Activated naive CD4-positive, alpha-beta T cell treated with anti-CD3 and anti-CD28 coated beads for 36 hours (primary cell): ENCODE measurements at places on chromosomes 1 and 21.

DNA sequence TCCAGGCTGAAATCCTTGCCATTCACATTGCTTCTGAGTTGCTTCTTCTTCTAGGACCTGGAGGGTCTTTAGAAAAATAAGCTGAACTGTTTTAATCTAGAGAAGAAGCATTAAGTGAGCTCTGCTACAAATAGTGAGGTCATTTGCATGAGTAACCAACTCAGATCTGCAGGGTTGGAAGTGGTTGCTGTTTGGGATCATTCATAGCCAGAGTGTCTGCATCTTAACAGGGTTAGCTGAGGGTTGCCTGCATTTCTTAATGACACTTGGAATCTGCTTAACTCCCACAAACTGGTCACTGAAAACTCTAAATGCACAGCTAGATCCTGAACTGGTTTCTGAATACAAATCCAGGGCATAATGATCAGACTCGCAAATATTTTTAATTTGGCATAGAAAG lies 9.9 kb downstream of the CNIH3 start:
- DNase-seq: no peak

- DNase-seq: peak; percentile 22
These were observed 105.9 kb upstream of the SLC45A1 start for GRCh38 chr1:8211883-8212579.

DNA sequence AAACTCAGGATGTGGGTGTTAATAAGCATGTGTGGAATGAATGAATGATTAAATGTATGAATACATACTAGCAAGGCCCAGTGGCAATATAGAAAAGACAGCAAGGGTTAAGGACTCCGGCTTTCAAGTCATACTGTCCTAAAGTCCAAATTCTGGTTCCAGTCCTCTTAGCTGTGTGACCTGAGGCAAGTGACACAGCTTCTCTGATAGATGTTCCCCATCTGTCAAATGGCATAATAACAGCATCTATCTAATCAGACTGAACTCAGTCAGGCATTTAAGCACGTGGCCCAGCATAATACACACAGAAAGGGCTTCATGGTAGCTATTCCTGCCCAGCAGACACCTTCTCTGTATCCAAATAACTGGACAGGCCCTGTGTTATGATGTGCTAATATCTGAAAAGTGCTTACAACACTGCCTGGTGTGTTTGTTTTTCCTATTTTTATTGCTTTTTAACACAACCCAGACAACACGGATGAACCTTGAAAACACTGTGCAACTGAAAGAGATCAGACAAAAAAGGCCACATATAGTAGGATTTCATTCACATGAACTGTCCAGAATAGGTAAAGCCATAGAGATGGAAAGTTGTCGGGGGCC lies 12.4 kb downstream of the ASAP3 start:
- no peak for DNase-seq

DNA sequence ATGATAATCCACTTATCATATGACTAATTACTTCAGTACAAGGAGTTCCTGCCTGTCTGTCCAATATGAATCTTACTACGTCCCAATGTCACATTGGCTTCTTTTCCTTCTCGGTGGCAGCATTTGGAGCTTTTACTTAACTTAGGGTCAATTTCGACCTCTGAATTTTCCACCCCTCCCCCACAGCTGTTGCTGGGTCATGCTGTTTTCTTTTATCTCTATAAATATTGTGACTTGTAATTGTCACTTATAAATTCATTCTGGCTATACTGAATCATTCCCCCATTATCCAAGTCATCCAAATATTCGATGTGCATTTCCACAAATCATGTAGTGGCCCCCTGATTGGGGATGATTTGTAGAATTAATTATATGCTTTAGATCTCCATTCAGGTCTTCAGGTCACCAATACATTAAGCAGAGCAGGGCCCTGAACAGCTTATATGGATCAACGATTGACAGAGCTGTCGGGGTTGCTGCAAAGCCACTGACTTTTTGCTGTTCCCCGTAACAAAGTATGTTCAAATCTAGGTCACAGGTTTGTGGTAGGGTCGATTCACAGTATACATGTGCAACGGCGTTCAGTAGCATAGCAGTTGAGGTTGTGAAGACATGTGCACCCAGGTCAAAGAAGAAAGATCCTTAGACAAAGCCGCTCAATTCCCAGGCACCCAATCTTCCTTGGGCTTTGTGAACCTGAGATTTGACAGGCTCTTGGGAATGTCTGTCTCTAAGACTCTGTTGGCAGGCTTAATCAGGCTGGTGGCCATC lies 18.3 kb upstream of the RNU1-4 start:
- DNase-seq: no peak

DNA sequence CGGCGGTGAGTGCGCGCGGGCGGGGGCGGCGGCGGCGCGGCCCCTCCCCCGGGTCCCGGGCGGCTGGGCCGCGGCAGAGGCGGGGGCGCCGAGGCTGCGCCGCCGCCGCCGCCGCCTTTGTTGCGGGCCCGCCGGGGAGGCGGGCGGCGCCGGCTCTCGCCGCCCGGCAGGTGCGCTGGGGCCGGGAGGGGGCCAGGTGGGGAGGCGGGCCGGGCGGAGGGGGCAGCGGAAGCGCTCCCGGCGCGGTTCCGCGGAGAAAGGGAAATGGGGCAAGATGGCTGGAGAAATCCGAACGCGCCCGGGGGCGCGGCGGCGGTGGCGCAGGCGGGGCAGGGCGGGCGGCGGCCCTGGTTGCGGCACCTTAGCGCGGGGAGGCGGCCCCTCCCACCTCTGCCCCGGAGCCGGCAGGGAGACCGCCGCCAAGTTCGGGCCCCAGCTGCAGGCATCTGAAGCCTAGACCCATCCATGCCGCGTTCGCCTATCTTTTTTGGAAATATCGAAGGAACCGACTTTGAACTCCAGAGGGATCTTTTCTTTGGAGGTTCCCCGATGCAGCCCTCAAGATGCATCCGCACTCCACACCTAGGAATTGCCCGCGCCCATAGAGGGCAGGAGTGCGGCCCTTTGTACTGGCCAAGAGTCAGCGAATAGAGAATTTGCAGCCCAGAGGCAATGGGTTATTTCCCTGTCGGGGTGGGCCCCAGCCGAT lies 479 bp downstream of the POGK start:
- DNase-seq: peak; percentile 51

DNA sequence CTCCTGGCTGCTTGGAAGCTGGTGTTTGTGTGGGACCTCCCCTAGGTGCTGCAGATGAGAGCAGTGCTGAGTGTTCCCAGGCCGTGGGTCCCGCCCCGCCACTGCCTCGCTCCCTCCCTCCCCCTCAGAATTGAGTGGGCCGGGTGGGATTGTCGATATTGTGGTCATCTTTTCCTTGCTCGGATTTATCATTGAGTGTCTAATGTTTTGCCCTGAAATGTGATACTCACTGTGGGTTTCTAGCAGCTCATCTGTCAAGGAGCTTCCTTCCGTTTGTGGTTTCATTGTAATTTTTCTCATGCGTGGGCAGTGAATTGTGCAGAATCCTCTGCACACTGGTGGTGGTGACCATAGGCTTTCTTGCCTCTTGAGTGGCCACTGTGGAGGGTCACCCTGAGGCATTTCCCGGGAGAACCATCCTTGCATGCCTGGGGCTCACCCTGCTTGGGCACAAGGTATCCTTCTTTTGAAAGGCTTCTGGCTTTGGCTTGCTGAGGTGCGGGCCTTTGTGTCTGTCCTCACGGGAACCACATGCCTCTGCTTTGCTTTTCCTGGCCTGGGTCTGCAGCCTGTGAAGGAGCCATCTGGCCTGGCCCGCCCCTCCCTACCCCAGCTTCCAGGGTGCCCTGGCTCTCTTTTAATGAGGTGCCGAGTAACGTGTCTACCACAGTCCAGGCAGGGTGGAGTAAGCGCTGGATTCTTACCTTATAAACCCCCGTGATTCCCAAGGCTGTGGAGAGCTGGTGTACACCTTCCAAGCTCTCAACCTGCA lies 25.6 kb downstream of the SLX9 start:
- peak; percentile 27 for DNase-seq

DNA sequence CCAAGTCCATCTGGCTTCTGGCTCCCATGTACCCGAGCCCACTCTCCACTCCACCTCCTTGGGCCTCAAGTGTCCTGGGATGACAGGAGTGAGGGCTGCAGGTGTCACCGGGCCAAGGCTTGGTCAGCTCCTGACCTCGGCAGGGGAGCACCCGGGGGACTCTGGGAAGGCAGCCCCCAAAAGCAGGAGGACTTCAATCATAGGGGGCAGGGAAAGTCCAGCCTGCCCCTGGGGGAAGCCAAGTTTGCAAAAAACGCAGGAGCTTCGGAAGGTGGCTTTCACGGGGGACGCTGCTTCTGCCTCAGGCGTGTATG lies 56.8 kb downstream of the KCNAB2 start:
- no peak for DNase-seq

GRCh38 chr1:107443860-107444259 lies 303.0 kb downstream of the NTNG1 start:
- DNase-seq: no peak
